ENCODE measurements at places on chromosomes 6 and 20.

DNA sequence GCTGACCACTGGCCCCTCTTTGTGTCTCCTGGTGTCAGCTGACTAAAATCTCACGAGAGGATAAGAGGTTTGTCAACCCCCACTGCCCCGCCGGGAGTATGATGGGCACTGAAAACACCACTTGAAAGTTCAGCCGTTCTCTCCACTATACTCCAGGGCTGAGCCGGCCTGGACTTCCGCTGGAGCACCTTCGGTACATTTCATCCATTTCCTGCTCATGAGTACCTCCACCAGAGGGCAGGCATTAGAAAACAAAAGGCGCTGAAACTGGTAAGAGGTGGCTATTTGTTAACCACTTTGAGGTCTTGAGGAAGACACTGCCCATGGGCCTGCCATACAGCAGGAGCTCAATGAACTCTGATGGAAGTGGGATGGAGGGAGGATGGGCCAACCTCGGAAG, 17.9 kb upstream of the ANKRD60 start:
- no peak for DNase-seq

DNA sequence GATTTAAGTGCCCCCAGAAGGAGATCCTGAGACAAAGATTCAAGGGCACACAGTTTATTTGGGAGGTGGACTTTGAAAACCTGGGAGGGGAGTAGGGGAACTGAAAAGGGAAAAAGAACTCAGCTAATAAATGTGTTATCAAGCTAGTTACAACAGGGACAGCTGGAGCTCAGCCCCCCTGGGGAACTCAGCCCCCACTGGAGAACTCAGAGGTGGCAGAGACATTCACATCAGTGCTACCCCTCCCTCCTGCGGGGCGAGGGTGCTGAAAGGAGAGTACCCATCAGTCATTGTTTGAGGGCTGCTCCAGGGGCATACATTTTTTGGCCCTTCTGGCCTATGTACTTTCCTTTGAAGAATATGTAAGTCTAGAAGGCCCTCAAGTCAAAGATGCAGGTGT, 101.4 kb downstream of the LRFN2 start:
- no peak for DNase-seq

GRCh38 chr6:133254552-133255228, 13.5 kb downstream of the EYA4 start:
- DNase-seq = no peak

DNA sequence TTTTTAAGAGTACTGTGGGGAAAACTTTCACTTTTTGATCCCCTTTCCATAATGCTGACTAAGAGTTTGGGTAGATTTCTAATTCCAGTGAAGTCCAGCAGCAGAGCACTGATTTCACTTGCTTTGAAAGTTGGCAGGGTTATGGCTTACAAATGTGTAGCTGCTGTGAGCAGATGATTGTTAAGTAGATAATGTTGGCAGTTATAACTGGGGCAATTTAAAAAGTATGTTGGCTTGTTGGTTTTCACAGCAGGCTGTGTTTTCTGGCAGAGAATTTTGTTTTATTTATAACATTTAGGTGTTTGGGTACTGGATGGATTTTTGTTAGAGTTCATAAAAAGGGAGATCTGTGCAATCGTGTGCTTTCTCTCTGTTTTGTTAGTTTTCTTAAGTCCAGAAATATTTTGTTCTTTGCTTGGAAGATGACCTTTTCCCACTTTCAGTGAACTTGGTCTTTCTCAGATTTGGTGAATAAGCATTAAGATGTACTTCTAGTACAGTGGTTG, 31.4 kb downstream of the AFDN start:
- no peak for DNase-seq

- no peak for DNase-seq
Measured at GRCh38 chr6:38209371-38210260, 390.1 kb downstream of the ZFAND3 start.

DNA sequence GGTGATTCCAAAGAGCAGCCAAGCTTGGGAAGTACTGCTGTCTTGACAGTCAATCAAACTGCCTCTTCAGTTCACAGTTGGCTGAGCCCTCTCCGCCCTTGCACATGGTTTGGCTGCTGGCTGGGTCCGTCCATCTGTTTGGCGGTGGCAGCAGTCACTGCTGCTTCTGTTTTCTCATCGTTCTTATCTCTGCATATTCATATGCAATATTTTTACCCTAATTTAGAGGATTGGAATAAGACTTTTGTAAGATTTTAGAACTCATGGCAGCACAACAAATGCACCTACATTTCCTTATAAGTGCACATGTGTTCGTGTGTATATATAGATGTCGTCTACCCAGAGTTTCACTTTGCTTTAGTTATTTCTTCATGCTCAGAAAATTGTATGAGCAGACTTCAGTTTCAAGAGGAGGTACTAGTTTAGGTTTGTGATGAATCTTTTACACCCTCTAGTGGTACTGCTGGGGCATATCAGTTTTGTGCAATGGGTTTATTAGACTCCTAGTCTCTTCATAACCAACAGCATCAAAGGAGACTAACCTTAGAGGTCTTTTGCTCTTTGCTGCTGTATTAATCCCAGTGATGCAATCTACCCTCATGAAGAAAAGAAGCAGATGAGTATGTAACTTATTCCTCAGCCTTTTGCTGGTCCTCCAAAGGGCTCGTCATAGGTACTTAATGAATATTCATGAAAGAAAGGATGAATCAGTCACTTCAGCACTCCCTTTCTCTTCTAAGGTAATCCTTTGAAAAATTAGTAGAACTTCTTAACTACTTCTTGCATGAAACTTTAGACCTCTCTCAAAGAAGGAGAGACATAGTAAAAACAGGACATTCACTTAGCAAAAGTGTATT, 44.3 kb downstream of the KHDC1L start:
- no peak for DNase-seq

GRCh38 chr6:109507490-109508072, 24.6 kb upstream of the ZBTB24 start:
- no peak for DNase-seq

DNA sequence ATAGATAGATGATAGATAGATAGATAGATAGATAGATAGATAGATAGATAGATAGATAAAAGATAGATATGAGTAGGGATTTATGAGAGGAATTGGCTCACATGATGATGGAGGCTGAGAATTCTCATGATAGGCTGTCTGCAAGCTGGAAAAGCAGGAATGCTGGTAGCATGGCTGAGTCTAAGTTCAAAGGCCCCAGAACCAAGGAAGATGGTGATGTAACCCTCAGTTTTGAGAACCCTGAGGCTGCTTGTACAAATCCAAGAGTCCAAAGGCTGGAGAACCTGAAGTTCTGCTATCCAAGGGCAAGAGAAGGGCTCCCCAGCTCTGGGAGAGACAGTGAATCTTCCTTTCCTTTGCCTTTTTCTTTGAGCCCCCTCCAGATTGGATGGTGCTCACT, 210.8 kb downstream of the RFPL4B start:
- DNase-seq = no peak

GRCh38 chr20:9119776-9120175, 50.9 kb downstream of the PLCB4 start:
- no peak for DNase-seq

GRCh38 chr6:160260367-160260766, 1.7 kb upstream of the SLC22A2 start:
- no peak for DNase-seq

DNA sequence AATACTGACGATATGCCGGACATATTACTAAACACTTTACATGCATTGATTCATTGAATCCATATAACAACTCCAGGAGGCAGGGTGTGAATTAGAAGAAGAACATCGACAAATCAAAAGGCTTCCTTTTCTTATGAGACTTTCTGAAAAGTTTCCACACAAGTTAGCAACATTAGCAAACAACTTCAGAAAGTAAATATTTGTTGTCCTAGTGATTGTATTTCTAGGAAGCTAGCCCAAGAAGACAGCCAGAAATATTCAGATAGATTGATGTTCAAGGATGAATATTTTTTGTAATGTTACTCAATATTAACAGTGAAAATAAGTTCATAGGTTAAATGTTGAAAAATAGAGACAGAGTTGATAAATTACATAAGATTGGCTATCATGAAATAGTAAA, 120.6 kb downstream of the GFRAL start:
- DNase-seq = no peak

DNA sequence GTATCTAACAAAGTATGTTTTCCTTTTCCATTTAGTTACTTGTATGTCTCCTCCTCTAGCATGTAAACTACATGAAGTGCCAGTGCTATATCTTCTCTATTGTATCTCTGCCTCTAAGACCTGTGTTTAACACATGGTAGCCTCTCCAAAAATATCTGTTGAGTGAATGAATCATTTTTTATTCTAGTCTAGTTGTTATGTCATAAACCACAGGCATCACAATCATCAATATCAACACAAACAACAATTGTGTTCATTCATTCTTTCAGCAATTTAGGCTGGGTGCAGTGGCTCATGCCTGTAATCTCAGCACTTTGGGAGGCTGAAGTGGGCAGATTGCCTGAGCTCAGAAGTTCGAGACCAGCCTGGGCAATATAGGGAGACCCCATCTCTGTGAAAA, 111.6 kb upstream of the EYA4 start:
- DNase-seq = no peak

DNA sequence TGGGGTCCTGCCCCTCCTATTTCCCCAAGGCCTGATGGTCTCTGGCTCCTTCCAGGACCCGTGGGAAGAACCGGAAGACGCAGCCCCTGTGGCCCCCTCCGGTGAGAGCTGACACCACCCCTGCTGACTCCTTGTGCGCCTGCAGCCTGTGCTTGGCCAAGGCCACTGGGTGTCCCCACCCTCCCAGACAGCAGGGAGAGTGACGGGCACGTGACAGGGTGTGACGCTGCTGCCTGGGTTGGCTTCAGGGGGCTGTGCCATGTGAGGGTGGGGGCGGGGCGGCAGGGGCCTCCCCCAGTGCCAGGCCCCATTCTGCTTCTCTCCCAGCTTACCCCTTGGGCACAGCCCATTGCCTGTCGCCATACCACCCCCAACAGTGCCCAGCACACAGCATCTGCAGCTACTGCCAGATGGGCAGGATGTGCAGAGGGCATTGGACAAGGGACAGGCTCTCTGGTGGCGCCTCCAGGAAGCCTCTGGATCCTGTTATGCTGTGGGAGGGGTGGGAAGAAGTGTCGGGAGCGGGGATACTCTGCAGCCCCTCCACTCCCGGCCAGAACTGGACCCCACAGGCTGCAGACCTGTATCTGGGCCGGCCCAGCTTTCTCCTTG, 2.9 kb downstream of the BIRC7 start:
- no peak for DNase-seq
